Fibroblast of mammary gland (primary cell): ENCODE measurements at places on chromosomes 13 and 19.

DNA sequence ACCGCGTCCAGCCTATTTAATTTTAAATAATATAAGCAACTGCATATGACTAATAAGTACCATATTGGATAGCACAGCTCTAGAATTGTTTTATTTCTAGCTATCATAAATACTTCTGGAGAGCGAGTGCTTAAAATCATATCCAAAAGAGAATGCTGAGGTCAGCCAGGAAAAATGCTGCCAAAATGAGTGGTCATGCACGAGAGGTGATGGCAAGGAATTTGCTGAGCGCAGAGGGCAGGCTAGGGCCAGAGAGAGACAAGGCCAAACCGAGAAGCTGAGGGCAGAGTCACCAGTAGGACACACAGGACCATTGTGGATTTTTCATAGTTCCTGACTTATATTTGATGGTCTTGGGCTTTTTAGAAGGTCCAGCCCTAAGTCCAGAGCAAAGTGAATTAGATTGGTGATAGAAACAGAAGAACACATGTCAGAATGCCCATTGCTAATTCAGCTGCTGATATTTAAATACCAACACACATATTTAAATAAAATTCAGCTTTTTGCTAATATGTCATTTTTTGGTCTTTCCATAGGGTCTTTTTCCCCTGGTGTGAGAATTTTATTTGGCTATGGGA is 33.6 kb upstream of the UBL3 start:
- DNase-seq = no peak

GRCh38 chr19:7545300-7545699 is 9.8 kb downstream of the PNPLA6 start:
- DNase-seq = no peak

GRCh38 chr13:49690133-49690994 is 922 bp downstream of the EBPL start:
- DNase-seq = peak; percentile 59

DNA sequence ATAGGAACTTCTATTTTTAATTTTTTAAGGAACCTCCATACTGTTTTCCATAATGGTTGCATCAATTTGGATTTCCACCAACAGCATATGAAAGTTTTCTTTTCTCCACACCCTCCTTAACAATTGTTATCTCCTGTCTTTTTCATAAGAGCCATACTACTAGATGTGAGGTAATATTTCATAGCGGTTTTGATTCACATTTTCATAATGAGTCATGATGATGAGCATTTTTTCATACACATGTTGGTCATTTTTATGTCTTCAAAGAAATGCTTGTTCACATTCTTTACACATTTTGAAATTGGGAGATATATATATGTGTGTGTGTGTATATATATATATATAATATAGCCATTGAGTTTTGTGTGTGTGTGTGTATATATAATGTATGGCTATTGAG is 420.3 kb upstream of the PCDH9 start:
- DNase-seq = no peak
